Activated T-helper 9 cell treated with anti-CD3 and anti-CD28 coated beads, Interleukin-2, amount 50 U/mL, for 16 hours (primary cell): ENCODE measurements at places on chromosomes 5 and 9.

- peak; percentile 53 for DNase-seq
Measured at GRCh38 chr9:98074115-98074990, 17.8 kb downstream of the NANS start.

GRCh38 chr9:136584934-136585333 lies 39.1 kb upstream of the NOTCH1 start:
- no peak for DNase-seq

GRCh38 chr5:65924366-65925043 lies 1.9 kb upstream of the ERBIN start:
- DNase-seq: no peak

GRCh38 chr5:156378159-156378558 lies 51.2 kb downstream of the SGCD start:
- DNase-seq: no peak

- DNase-seq: no peak
Measured at GRCh38 chr5:95822542-95823181, at the start of gene GLRX. TSS of gene GLRX (minus strand) at chr5:95822726. CDS start at chr5:95822662, 64 bp downstream.

DNA sequence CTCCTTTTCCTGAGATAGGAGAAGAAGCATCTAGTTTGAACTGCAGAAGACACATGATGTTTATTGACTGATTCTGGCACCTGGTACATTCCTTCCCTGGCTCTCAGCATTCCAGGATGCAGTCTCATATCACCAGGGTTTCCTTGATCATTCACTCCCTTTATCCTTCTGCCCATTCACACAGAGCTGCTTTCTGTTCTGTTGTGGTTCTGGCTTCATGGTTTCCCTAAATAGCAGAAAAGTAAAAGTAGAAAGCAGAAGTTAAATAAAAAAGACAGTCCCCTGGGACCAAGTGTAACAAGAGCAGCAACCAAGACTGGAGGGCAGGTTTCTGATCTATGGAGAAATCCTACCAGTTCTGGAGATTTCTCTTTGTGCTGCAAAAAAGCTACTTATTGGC lies 3.2 kb downstream of the IFNA8 start:
- DNase-seq: no peak

- no peak for DNase-seq
Measured at GRCh38 chr5:157912621-157913325, 53.8 kb upstream of the CLINT1 start.

GRCh38 chr5:159071382-159071781 lies 28.3 kb downstream of the EBF1 start:
- no peak for DNase-seq

DNA sequence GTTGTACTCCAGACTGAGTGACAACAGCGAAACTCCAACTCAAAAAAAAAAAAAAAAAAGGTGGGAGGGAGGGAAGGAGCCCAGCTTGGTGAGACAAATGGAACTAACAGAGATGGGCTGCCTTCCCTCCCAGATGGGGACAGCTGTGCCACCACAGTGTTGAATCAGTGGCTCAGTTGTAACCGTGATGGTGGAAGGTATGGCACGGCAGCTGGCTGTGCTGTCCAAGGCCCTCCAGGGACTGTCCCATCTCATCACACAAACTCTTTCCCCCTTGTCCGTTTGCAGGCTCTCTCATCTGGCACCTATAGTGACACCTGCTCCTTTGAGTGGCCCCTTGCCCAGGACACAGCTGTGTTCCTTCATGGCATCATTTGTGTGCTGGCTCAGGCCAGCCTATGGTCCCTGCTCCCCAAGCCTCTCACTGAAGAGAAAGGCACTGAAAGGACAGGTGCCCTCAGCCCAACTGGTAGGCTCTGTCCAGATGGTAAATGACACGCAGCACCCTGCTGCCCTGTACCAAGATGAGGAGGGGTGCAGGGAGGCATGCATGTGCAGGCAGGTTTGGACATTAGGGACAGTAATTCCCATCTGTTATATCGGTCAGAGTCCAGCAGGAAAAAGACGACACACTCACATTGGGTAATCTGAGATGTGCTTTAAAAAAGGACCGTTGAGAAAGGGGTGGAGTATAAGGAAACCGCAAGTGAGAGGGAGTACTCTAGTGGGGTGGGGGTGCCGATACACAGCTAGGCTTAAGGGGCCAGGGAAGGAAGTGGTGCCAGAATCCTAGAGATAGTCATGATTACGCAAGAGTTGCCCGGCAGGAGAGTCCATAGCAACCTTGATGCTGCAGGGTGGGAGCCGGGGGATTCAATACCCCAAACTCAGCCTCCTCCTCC lies 4.3 kb downstream of the SMIM33 start:
- DNase-seq: no peak

DNA sequence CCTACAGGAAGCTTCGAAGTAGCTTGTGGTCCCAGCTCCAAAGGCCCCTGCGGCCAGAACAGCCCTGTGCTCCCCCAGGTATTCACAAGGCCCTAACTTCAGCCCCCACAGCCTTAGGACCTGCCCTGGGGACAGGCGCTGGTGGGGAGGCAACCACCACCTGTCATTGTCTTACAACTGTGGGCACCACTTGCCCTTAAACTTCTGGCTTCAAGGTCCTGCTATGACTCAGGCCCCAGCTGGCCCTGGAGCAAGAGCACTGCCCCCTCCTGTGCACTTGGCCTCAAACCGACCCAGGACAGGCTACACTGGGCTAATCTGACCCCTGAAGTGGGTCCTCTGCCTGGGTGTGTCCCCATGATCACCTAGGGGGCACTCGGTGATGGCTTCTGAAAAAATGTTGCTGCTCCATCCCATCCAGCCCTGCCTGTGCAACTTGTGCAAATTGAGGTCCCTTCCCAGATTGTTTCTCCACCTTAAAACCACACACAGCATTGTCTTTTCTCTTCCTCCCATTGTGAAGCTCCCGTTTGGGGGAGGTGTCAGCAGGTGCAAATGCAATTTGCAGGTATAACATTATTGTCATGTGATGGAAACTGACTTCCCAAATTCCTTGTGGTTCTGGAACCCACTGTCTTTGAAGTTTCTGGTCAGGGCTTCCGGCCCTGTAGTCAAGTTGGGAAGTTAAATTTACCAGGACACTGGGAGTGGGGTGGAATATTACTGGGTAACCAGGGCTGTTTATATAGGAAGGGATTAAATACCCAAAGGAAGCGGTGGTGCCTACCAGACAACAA lies 1.1 kb upstream of the PROB1 start:
- no peak for DNase-seq

DNA sequence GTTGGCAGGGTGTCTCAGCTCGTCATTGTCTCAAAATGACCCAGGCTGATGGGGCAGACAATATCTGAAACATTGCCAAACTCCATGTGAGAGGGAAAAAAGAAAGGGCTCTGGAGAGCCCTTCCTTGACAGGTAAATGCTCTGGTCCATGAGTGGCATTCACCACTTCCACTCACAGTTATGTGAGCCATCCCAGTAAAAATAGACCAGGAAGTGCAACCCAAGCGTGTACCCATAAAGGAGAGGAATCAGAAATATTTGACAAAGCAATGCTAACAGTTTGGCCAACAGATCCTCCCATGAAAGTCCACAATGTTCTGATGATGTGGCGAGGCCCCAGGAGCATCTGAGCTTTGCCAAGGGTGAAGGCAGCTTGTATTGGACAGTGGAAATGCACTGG lies 49.4 kb downstream of the ASTN2 start:
- DNase-seq: no peak
